Activated naive CD4-positive, alpha-beta T cell treated with anti-CD3 and anti-CD28 coated beads for 36 hours (primary cell): ENCODE measurements at places on chromosomes 6 and 20. TPM values are rescaled to one million over a fixed set of nuclear protein-coding genes. Genes with fewer than 3 reads are reported as not detected.

PEDS1 gene
- 10.4 TPM for total RNA-seq

GSTA3 gene
- not detected for total RNA-seq

PMEPA1 gene
- total RNA-seq = 2.0 TPM

SOX18 gene
- not detected for total RNA-seq

GATA5 gene
- total RNA-seq = not detected

SNAP25 gene
- not detected for total RNA-seq

MOXD1 gene
- not detected for total RNA-seq

ADGRF5 gene
- total RNA-seq = not detected

PRDM13 gene
- total RNA-seq = not detected

EDN3 gene
- total RNA-seq = not detected

MEI4 gene
- not detected for total RNA-seq

ERVFRD-1 gene
- not detected for total RNA-seq

GPR6 gene
- not detected for total RNA-seq

IRF4 gene
- total RNA-seq = 504 TPM

SLC16A10 gene
- total RNA-seq = 6.6 TPM

ATRN gene
- total RNA-seq = 5.1 TPM

TINAG gene
- total RNA-seq = not detected

CLPSL2 gene
- total RNA-seq = not detected

NUP43 gene
- total RNA-seq = 71.9 TPM

DLL1 gene
- total RNA-seq = 3.5 TPM

PRICKLE4 gene
- total RNA-seq = not detected

MCHR2 gene
- total RNA-seq = not detected

TPBG gene
- 0.07 TPM for total RNA-seq

ULBP1 gene
- 2.8 TPM for total RNA-seq

EBF4 gene
- 3.5 TPM for total RNA-seq

GPSM3 gene
- 72.1 TPM for total RNA-seq

CDSN gene
- total RNA-seq = not detected

DEF6 gene
- 89.9 TPM for total RNA-seq

ME1 gene
- total RNA-seq = not detected

ADISSP gene
- 47.9 TPM for total RNA-seq

STXBP5 gene
- total RNA-seq = 9.5 TPM

SLC17A1 gene
- total RNA-seq = not detected

SUMO4 gene
- total RNA-seq = 5.9 TPM

BCAS1 gene
- not detected for total RNA-seq

NKAIN2 gene
- not detected for total RNA-seq

LCA5 gene
- 0.29 TPM for total RNA-seq

SAPCD1 gene
- total RNA-seq = 9.8 TPM

MYBL2 gene
- 106 TPM for total RNA-seq

PRPH2 gene
- total RNA-seq = not detected

SLC17A3 gene
- not detected for total RNA-seq

C6orf132 gene
- 0.12 TPM for total RNA-seq

SMPD2 gene
- total RNA-seq = 9.7 TPM
